Myometrial cell (primary cell): ENCODE measurements at places on chromosomes 2 and 18. TPM values are rescaled to one million over a fixed set of nuclear protein-coding genes. Genes with fewer than 3 reads are reported as not detected.

Gene MAPK4
- not detected in 2 replicates for total RNA-seq

Gene KLHL14
- total RNA-seq: not detected in 2 replicates

Gene COL3A1
- total RNA-seq: 2,539 and 2,849 TPM in 2 replicates

Gene GALR1
- not detected in 2 replicates for total RNA-seq

Gene HOXD9
- total RNA-seq: 3.2 and 5.8 TPM in 2 replicates

Gene CNDP1
- total RNA-seq: not detected in 2 replicates

Gene PLCD4
- 0.29 and 0.35 TPM in 2 replicates for total RNA-seq

Gene FBXO41
- 0.29 and 10.1 TPM in 2 replicates for total RNA-seq

Gene FAM237A
- not detected in 2 replicates for total RNA-seq

Gene LPIN1
- total RNA-seq: 72.7 and 75.8 TPM in 2 replicates

Gene SLC16A14
- 3.5 and 5.2 TPM in 2 replicates for total RNA-seq
